Stimulated activated CD8-positive, alpha-beta memory T cell treated with anti-CD3 and anti-CD28 coated beads, Interleukin-2, amount 100 ng/mL, for 1 hour (primary cell): ENCODE measurements at places on chromosomes 16 and 17.
A peak's percentile ranks its signal among the peaks of the same experiment; 100 is the strongest.

DNA sequence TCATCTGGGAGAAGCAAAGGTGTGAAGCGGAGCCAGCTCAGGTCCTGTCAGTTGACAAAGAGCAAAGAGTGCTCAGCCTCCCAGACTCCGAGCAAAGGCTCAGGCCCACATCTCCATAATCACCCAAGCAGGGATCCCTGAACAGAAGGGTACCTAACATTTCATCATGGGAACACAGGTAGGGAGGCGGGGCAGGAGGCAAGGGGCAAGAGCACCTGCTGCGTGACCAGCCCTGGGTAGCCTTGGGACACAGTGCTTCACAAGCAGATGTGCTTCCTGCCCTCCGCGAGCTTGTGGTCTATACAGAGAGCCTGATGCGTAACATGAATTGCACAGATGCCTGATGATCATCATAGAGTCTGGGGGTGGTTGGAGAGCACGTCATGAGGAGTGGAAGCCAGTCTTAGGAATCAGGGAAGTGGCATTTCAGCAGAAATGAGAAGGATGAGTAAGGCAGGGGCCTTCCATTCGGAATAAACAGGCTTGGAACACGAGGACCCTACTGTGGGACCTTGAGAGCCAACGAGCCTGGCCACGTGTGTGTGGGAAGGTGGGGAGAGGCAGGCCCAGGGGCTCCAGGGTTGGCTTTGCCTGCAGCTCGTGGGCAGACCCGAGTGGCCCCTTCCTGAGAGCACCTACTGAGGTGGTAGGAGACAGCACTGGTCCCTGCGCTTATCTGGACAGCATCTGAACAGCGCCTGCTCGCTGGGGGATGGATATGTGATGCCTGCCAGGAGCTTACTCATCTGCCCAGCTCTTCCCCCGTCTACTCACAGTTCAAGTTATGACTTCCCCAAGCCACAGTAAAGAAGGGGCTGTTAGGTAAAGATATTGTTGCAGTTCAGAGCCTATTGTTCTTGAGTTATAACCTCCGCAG is 125.8 kb downstream of the CCDC182 start:
- DNase-seq: no peak

GRCh38 chr16:67935101-67935401 is 1.6 kb downstream of the PSMB10 start:
- DNase-seq: no peak

GRCh38 chr17:50307654-50308053 is 33.4 kb downstream of the TMEM92 start:
- DNase-seq: no peak

DNA sequence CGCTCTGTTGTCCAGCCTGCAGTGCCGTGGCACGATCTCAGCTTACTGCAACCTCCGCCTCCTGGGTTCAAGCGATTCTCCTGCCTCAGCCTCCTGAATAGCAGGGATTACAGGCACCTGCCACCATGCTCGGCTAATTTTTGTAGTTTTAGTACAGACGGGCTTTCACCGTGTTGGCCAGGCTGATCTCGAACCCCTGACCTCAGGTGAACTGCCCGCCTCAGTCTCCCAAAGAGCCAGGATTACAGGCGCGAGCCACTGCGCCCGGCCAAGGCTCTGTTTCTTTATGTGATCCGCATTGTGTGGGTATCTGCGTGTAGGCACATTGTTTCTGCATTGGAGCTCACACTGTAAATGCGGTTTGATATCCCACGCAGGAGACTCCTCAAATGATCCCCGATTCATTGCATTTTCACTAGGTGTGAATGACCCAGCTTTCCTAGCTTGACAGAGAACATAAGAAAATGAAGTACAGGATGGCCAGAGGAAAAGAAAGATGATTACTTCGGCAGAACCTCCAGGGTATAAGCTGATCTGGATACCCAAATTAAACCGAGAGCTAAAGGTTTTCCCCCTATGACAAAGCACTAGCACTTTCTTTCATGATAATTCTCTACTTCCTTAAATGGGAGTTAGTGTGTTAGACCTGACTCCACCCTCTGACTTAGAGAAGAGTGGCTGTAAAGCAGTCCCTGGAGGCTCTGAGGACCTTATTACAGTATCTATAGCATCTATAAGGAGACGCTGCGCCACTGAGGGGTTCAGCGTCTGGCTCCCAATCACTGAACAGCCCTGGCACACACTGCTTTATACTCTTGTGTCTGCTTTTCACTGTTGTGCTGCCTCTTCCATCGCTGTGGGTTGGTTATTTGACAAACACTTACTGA is 17.3 kb downstream of the COTL1 start:
- no peak for DNase-seq

GRCh38 chr16:66256919-66257318 is 109.6 kb upstream of the CDH5 start:
- DNase-seq: no peak

GRCh38 chr16:48435318-48435680 is 50.1 kb upstream of the SIAH1 start:
- no peak for DNase-seq

DNA sequence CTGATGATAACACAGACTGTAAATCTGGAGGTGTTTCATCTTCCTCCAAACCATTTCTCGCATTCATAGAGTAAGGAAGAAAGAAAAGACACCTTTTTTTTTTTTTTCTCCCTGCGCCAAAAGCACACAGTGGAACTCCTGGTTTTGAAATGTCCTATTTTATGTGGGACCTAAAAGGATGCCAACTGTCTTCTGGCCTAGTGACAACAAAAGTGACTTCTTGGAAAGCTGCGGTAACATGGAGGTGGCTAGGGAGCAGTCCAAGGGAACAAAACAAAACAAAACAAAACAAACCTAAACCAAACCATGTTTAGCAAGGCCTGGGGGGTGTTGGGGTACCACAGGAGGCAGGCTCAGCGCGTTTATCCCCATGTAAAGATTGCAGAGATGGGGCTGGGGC is 174.8 kb downstream of the XYLT1 start:
- no peak for DNase-seq

DNA sequence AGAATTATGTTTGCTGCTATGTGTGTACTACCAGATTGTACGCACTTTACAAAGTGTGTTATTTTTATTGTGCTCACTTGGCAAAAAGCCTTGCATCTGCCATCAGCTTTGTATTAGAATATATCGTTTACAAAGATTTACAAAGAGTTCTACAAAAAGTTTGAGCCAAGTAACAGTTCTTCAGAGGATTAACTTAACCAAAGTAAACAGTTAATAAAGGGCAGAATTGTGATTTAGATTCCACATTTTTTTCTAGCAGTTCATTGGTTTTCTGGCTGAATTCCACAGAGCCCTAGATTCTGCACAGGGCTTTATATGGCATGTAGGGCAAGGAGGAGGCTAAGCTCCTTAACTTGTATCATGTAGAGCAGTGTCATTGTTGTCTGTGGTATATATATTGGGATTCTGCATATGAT is 29.4 kb downstream of the UTP18 start:
- DNase-seq: no peak

- DNase-seq: no peak
Measured at GRCh38 chr17:58525239-58525638, 10.8 kb upstream of the MTMR4 start.

- DNase-seq: no peak
Measured at GRCh38 chr17:1474402-1475189, 17.9 kb downstream of the MYO1C start.

GRCh38 chr16:68292425-68292824 is 18.3 kb downstream of the SLC7A6OS start:
- no peak for DNase-seq

- DNase-seq: peak; percentile 55
Measured at GRCh38 chr17:17859909-17860765, 23.4 kb upstream of the SREBF1 start.

GRCh38 chr16:52708476-52708875 is 161.5 kb upstream of the TOX3 start:
- no peak for DNase-seq

GRCh38 chr17:31696184-31696602 is 162.9 kb downstream of the COPRS start:
- no peak for DNase-seq

- peak; percentile 28 for DNase-seq
Measured at GRCh38 chr17:43907425-43907981, at the start of gene MPP2. Gene MPP2, minus strand, starts transcription at chr17:43907536. Its CDS starts 3,076 bp downstream, at chr17:43904460.

DNA sequence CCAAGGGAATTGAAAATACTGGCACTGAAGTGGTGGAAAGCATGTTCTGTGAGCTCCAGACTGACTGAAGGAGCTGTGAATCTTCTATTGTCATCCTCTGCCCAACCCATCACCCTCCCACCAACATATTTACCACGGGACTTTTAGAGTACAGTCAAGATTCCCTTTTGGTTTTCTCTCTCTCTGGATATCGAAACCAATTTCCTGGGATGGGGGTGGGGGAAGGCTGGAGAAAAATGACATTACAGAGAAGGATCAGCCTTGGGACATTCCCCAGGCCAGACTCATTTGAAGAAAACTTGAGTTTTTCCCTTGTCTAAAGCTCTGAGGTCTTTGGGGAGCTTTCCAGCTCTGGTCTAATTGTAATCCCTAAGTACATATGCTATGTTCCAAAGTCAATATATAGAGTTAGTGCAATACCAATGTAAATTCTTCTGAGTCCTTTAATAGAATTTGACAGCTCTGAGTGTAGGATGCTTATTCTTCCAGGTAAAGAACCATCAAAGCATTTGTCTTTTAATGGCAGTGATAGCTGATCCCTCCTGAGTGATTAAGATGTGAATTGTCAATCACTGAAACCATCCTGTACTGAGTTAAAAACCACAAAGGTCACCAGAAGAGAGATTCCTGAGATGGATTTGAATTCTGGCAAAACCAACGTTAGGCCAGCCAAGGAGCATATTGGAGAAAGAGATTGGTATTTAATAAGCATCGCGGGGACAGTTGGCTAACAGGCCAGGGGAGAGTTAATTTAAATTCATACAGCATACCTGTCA is 48.8 kb upstream of the CCL1 start:
- DNase-seq: no peak

DNA sequence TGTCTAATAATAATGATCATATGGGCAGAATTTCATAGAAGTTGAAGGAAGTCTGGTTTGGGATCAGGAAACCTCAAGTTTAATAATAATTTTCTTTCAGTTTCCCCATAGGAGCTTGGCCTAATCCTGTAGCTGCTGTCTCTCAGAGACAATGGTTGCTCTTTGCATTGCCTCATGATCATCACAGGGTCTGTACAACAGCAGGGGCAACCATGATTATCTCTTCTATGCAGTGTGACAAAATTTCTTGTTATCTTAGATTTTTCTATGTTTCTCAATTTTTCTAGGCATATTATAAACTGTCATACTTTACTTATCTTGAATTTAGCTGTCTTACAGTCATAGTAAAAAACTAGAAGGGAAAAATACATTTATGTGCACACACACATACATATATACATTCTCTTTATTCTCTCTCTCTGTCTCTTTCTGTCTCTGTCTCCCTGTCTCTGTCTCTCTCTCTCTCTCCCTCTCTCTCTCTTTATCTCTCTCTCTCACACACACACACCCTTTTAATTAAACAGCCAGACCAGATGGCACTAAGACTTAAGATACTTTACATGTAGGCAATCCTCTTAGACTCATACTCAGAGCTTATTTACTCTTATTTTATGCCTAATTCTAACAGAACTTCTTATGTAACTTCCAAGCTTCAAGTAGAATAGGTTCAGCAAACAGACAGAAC is 30.5 kb downstream of the SMIM36 start:
- no peak for DNase-seq

GRCh38 chr16:87507351-87508069 is 14.7 kb upstream of the ZCCHC14 start:
- no peak for DNase-seq

- DNase-seq: no peak
Measured at GRCh38 chr16:58125781-58126335, 3.3 kb downstream of the CFAP20 start.

GRCh38 chr16:83530293-83530692 is 277.5 kb upstream of the HSBP1 start:
- DNase-seq: no peak

DNA sequence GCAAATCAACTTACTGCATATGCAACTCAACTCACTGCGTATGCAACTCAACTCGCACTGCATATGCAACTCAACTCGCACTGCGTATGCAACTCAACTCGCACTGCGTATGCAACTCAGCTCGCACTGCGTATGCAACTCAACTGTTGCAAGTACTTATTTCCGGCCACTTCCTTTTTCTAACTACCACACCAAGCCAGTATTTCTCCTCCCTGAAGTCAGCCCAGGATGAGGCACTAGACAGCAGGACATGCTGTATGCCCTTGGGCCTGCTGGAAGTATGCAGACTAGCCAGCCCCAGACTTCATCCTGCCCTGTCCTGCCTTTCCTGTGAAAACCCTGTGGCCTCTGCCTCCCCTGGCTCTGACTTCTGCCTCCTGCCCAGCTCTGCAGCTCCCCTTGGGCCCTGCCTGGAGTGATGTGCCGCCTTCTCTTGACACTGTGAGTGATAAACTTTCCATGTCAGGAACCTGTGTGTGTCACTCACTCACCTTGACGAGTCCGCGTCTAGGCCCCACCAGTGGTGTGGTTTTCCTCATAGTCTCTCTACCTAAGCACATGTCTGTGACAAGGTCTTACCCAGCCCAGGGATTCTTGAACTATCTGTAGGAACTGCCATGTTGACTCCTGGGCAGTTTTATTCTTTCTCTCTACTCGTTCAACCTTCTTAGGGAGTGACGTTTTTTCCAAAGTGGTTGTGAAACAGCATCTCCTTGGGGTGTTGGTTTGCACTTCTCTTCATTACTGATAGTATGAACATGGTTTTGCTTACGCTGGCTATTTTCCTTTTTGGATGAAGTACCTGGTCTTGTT is 16.4 kb downstream of the ZNF778 start:
- no peak for DNase-seq

GRCh38 chr16:81447383-81448101 is 2.9 kb downstream of the CMIP start:
- no peak for DNase-seq

GRCh38 chr17:83162035-83162745 is 82.8 kb downstream of the METRNL start:
- DNase-seq: no peak

- DNase-seq: no peak
Measured at GRCh38 chr16:23334950-23335349, 32.8 kb downstream of the SCNN1B start.

GRCh38 chr16:86252596-86252995 is 257.7 kb upstream of the FOXF1 start:
- DNase-seq: no peak
